ENCODE measurements at places on chromosomes 5 and 9.
A peak's percentile ranks its signal among the peaks of the same experiment; 100 is the strongest.

DNA sequence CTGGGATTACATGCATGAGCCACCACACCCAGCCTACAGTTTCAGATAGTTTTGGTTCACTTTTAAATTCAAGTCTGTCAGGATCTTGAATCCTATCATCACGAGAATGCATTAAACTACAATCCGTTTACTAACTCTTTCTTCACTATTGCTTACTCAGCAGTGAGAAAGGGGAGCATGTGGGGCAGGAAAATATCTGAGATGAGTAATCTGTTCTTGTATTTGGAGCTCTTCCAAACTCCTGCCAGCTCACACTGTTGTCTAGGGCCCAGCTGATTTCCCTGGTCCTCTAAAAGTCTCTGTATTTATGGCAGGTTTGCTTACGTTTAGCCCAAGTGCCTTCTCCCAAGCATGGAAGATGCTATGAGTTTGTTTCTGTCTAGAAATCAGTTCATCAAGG is 152.2 kb downstream of the FGF18 start:
- no peak for DNase-seq

DNA sequence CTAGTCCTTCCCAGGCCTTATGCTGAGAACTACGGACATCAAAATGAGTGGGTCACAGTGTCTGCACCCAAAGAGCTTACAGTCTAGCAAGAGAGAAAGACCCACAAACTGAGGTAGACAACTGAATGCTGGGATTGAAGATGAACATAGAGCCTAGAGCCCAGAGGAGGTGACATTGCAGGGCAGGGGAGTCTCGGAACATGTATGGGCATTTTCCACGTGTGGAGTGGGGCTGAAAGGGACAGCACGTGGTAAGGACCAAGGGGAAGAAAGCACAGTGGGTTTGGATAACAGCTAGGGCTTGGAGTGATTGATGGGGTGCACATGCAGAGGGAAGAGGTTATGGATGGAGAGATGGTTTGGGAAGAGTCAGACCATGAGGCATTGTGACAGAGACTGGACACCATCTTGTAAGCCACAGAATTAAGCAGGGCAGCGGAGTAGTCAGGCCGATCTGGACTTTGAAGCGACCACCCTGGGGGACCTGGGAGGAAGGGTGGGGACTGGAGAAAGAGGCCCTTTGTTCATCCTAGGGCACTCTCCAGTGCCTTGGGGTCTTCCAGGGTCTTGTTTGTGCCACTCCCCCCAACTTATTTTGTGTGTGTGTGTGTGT is 47.5 kb upstream of the SH3PXD2B start:
- no peak for DNase-seq

DNA sequence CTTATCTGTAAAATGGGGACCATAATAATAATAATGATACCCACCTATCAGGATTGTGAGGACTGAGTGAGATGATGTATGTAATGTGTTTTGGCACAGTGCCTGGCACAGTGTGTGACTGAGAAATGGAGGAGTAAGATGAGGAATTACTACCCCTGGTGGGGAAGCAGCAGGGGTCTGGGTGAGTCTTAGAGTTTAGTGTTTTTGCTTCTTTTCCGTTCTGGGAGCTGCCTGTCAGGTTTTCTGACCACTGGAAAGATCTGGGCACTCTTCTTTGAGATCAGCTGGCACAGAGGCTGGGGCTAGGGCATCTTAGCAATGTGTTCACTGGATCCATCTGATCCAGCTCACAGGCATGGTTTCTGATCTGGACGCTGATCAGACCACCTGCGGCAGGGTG is 8.5 kb downstream of the LCP2 start:
- DNase-seq: no peak

- DNase-seq: peak; percentile 30
Observed at GRCh38 chr5:81165493-81166119, 67.5 kb upstream of the CKMT2 start.

- no peak for DNase-seq
Observed at GRCh38 chr5:136106351-136107031, 26.2 kb upstream of the SMAD5 start.

DNA sequence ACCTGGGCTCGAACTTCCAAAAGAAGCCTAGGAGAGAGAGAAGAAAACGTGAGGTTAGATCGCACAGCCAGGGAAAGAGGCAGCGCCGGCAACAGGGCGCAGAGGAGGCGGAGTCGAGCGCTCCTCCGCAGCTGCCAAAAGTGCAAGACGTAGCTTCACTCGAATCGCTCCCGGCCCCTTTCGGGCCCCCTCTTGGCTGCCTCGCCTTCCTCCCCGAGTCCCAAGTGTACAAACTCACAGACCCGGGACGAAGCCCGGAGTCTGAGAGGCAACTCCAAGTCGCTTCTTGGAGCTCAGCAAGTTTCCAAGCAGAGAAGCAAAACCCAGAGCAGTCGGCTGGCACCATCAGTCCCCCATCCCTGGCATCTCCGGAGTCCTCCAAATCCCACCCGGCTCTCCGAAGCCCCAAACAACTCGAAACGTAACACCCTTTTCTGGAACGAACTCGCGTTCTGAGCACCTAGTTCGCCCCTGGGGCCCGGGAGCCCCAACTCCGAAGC is 1.2 kb downstream of the MIER3 start:
- DNase-seq: no peak

- no peak for DNase-seq
Observed at GRCh38 chr9:136850866-136851775, 1.0 kb upstream of the MAMDC4 start.

DNA sequence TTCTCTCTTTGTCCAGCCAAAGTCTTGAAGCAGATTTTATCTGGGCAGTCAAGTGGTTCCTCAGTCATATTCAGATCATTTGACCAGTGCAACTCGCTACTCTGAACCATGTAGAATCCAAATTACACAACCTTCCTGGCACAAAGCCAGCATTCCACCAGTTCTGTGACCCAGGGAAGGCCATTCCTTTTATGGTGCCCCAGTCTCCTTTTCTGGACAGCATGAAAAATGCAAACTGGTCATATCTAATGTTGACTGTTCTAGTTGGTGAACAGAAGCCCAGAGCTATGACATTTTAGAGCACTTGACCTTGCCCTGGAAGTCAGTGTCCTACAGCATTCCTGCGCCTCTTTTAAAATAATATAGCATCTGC is 364.6 kb downstream of the BRINP1 start:
- no peak for DNase-seq

DNA sequence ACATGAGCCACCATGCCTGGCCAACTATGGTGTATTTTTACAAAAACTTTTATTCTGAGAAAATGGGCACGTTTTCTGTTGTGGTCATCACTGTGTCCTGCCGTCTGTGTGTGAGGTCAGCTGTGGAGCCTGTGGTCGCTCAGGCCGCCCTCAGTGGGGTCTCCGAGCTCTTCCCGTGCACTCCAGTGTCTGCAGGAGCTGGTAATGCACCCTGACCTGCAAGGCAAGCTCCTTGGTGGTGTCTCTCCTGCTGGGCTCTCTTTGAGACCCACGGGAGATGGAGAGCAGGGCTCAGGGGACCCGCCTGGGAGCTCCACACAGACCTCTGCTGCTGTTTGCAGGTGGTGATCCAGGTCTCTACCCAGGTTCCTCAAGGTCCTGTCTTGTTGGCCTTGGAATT is 9.6 kb upstream of the AHRR start:
- DNase-seq: no peak

DNA sequence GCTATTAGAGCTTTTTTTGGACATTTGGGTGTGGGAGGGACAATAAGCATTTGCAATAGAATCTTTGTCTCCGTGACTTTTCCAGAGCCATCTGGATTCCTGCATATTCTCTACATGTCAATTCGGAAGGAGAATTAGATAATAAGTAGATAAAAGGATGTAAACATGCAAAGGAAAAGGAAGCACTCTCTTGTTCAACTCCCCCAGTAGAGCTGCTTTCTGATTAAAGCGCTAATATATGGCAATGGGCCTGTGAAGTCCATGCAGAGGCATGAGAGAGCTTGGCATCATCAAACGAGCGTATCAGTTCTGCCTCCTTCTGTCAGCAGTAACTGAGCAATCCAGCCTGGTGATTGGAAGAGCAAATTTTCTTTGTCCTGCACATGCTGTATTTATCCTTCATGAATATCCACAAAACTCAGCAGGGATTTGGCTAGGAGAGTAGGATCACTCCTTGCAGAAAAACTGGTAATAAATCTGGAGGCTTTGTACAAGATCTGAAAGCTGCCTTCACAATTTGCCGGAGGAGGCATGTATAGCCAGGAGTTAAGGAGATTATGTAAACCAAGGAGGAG is 1752.9 kb downstream of the MAT2B start:
- no peak for DNase-seq

DNA sequence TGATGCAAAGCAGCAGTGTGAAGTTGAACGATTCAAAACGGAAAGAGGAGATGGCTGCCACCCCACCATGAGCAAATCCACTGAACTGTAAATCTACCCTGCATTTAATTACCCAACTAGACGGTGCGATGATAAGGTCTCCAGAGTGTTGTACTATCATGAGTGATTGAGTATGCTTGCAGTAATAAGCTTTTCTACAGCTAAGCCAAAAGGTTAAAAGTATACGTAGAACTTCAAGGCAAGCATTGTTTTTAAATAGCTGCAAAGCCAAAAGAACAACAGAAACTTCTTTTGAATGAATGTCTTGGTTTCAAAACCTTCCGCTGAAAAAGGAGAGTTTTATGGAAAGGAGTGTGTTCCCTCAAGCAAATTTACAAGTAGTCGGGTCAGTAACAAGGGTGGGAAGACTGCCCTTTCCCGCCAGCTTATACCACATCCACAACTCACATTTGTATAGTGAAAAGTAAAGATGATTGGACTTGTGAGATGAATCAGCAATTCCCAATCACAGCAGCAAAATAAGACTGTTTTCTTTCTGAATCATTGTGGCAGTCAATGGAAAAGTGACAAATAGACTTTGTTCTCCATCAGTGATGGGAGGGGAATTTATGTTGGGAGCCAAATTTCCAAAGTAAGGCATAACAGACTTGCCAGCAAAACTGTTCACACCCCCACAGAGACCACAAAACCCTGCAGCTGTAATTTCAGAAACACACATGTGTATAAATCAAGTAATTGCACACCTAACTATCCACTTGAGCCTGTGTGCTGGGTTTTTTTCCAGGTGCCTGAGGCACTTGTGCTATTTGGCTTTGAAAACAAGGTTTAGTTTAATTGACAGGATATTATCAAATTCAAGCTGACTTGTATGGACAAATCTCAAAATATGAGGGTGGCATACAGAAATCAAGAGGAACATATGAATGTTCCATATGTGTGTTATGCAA is 407.7 kb upstream of the GRAMD2B start:
- DNase-seq: no peak

GRCh38 chr9:77893706-77894105 is 137.9 kb downstream of the GNAQ start:
- DNase-seq: no peak

GRCh38 chr5:6652025-6652424 is 18.8 kb downstream of the SRD5A1 start:
- DNase-seq: no peak

GRCh38 chr9:128059365-128059983 is 7.6 kb downstream of the NAIF1 start:
- no peak for DNase-seq

DNA sequence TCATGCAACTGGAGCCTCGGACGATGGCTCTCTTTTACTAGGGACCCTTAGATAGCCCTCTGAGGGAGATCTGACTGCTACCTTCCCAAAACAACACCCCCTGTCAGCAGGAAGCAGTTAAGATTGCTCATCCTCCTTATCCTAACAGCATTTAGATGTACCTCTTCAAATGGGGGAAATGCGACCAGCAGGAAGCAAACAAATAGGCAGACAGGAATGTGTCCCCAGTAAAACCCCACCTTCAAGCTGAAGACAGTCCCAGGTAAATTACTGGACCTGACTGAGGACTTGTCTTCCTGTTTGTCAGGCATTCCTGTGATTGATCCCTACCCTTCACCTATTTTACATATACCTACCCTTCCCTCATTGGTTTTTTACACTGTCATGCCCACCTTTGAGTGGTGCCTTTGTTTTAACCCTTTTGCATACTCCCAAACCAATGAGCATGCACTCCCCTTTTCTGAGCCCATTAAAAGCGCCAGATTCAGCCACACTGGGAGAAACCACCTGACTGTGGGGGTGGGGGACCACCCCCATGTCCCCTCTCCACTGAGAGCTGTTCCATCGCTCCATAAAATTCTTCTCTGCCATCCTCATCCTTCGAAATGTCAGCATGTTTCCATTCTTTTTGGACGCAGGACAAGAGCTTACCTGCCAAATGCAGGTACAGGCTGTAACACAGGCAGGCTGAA is 954.0 kb upstream of the CDH6 start:
- DNase-seq: no peak

- no peak for DNase-seq
Observed at GRCh38 chr5:163586531-163586956, 81.1 kb downstream of the MAT2B start.

GRCh38 chr9:136596630-136597031 is 50.8 kb upstream of the NOTCH1 start:
- no peak for DNase-seq

- no peak for DNase-seq
Observed at GRCh38 chr9:125524583-125525355, 182.2 kb downstream of the MAPKAP1 start.

GRCh38 chr9:98318834-98319478 is 63.5 kb upstream of the TBC1D2 start:
- DNase-seq: no peak

- no peak for DNase-seq
Observed at GRCh38 chr9:70177121-70177520, 81.7 kb upstream of the SMC5 start.

DNA sequence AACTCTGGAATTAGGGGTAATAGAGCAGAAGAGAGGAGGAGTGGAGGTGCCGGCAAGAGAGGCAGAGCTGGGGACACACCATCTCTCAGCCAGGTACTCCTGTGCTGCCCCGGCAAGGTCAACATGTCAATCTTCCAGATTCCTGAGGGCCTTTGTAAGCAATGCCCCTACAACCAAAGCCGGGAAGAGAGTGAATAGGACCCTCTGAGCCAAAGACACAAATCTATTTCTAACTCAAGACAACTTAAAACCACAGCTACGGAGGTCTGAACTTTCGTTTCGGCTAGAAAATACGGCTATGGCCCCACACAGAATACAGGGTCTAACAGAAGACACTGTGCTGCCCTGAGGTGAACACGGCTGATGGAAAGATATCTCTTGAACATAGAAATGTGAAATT is 66.6 kb downstream of the SERINC5 start:
- no peak for DNase-seq

GRCh38 chr9:119009249-119009648 is 360.0 kb downstream of the BRINP1 start:
- DNase-seq: no peak

DNA sequence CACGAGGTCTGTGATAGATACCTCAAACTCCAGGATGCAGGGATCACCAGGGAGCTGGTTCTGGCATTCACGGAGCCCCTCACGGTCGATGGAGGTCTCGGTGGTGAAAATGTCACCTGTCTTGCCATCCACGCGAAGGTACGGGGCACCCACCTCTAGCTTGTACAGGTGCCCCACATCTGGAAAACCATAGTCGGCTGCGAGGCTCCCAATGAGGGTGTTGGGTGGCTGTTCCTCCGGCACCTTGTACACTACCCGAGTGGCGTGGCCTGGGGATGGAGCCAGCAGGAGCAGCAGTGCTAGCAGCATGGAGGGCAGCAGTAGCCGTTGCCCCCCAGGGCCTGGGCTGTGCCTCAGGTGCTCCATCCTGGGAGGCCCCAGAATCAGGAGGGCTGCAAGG is 9.2 kb downstream of the PCDH1 start:
- no peak for DNase-seq

- DNase-seq: no peak
Observed at GRCh38 chr5:31537851-31538250, 5.8 kb downstream of the C5orf22 start.

- DNase-seq: no peak
Observed at GRCh38 chr5:74122175-74122574, 496.2 kb downstream of the ARHGEF28 start.
